ENCODE measurements at places on chromosomes 2 and 18.

- DNase-seq: no peak
These were observed 25.6 kb downstream of the TACR1 start for GRCh38 chr2:75173740-75174139.

DNA sequence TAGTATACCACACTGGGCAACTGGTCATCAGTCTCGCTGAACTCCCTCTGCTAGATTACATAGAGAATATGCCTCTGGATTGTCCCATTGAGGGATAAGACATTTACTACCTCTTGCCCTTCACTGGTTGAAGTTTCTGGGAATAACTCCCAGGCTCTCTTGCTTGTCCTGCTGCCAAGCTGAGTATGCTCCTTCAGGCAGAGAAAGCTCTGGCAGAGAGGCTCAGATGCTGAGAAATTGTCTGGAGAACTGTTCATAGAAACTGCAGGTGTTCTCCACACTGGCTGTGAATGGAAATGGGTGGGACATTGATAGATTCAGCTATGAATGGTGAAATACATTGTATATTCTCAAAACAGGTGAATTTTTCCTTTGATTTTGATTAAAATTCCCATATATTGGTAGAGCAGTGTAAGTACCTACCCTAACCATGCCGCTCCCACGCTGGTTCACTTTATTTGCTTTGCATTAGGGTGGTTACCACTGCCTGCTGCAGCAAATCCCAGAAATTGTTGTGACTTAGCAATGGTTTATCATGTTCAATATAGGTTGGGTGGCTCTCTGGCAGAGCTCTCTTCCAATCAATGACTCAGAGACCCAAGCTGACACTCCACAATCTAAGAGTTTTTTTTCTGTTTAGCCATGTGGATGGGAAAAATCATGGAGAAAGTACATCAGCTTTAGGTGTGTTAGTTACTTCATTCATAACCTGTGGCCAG is 36.7 kb downstream of the FAM117B start:
- no peak for DNase-seq

- DNase-seq: no peak
These were observed 19.2 kb upstream of the AP1S3 start for GRCh38 chr2:223856584-223856983.

DNA sequence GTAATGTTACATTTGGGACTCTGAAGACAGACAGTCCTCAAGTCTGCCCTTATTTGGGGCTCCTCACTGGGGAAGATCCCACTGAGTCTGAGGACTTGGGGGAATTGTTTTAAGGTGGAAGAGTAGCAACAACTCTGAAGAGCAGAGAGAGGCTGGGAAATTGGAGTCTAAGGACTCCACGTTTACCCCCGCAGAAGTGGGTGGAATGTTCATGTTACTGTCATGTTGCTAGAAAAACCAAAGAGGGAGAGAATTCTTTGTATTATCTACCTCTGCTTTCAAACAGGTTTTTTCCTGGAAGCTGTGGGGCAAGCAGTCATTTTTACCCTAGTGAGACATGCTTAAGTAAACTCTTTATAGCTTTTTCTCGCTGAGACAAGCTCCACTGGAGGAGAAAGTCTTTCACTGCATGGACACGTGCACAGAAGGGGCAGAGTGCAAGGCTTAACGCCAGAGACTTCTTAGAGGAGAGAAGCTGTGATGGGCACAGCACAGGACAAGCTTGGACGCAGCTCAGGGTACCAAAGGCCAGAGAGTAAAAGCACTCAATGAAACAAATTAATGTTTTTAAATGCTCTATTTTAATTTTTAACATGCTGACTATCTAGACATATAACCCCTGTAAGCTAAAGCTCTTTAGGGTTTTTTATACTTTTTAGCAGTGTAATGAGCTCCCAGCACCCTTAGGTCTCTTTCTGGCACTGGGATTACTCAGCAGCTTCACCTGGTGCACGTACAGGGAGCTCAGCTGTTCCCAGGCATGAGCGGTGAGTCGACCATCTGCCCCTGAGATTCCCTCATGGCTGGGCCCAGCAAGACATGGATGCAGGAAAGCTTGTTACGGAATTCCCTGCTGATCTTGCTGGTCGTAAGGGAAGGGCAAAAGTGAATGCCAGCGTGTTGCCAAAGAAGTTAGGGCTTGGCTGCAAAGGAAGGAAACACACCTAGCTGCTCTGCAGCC is 54.5 kb upstream of the BIN1 start:
- DNase-seq: no peak

DNA sequence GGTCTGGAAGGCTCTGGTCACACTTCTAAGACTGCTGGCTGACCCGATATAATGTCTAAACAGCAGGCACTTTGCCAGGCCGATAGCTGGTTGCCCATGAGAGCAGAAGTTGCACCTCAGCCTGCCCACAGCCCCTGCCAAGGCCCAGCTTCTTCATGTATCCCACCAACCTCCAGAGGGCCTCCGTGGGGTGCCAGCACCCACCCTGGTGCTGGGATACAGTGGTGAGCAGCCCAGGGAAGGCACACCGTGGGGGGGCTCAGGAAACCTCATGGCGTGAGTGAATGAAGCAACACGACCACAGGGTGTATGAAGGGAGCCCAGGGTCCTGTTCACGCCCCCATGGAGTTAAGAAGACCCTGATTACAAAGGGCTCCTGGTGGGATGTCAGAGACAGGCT is 16.2 kb upstream of the GLI2 start:
- DNase-seq: no peak

DNA sequence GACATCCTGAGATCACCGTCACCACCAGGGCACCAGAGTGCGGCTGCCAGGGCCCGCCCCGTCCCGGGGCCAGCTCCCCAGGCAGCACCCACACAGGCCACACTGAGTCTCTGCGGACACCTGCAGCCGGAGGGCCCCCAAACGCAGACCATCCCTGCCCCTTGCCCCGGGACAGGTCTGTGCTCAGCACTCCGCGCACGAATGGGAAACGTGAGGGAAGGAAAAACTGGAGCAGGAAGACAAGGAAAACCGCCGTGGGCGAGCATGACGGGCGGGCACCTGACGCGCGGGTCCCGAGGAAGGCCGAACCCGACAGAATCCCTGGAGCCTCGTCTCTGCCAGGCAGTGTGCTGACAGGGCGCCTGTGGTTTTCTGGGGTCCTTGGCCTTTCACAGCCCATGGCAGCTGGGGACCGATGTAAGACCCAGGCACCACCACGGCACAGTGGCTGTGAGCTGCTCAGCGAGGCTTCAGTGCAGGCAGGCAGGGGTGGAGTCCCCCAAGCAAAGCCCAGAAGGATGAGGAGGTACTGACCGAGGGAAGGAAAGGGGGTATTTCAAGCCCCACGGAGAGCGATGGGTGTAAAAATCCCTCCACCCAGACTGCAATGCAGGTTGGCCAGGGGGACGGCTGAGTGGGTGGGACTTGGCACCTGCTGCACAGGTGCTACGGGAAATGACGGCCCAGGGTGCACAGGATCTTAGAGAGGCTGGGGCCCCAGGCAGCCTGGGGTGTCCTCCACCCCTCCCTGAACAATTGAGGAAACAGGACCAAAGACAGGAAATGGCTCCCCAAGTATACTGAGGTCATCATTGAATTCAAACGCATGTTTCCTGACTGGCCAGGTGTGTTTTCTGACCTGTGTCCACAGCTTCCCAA is 59.0 kb downstream of the PXDN start:
- DNase-seq: no peak

- no peak for DNase-seq
These were observed 72.0 kb downstream of the SPRED2 start for GRCh38 chr2:65360441-65360840.

GRCh38 chr2:18976168-18976961 is 382.1 kb downstream of the OSR1 start:
- peak; percentile 95 for DNase-seq

DNA sequence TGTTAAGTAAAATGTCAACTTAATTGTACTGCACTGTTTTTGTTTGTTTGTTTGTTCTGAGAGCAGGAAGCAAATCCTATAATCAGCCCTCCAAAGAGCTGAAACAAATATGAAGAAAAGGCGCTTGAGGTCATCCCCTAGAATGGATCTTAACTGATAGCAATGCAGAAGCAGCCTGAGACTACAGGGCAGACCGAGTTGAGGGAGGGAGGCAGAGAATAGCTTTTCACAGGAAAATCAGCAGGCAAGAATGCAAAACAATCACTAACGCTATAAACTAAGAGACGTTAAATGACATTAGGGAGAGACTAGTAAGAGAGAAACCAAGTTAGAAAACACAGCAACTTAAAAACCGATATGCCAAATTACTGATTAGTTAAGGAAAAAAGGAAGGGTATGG is 37.2 kb downstream of the GALNT1 start:
- no peak for DNase-seq

DNA sequence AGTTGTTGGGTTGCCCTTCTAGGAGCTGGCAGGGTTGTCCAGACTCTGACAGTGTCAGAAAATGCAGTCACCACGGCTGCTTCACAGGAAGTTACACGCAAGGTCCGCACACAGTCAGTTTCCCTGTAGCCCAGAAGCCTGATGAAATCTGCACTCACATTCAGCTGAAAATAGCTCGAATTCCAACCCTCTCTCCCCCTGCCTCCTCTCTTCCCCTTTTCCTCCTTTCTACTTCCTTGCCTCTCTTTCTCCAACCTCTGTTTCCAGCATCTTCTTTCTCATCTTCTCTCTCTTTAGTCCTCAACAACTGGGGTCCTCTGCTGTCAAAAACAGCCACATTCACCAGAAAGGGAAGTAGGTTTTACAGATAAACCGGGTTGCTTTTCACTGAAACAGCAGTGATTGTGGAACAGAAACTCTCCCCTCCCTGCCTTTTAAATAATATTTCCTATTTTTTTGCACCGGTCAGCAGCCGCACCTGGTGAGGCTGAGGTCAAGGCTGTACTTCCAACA is 69.3 kb downstream of the BCL11A start:
- DNase-seq: no peak

GRCh38 chr2:19198381-19198780 is 160.0 kb downstream of the OSR1 start:
- peak; percentile 49 for DNase-seq

- no peak for DNase-seq
These were observed 99.6 kb upstream of the MAP2 start for GRCh38 chr2:209324281-209324680.

DNA sequence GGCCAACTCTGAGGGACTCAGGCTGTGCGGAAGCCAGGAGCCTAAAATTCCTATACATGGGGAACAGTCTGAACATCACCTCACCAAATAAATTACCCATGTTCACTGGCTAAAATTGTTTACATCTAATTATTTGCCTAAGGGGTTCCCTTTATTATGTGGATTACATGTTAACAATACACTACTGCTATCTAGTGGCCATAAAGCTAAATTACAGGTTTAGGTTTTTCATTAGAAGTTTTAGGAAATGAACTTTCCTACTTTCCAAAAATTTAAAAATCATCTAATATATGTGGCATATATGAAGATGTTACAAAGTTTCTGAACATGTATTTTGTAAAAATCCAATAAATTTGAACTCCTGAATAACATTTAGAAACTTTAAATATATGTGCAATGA is 40.3 kb downstream of the PLA2R1 start:
- no peak for DNase-seq

DNA sequence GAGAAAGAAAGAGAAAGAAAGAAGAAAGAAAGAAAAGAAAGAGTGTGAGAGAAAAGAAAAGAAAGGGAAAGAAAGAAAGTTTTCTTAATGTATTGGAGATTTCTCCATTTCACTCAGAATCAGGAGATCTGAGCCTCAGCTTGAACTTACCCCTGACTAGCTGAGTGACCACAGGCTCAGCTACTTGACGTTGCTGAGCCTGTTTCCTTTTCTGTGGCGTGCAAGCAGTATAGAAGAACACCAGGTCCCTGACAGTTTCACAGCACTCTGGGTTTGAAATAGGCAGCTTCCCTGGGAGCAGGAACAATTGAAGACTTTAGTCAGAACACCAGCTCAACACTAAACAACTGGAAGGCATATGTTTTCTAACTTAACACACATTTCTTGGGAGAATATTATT is 44.7 kb downstream of the MARCO start:
- no peak for DNase-seq

DNA sequence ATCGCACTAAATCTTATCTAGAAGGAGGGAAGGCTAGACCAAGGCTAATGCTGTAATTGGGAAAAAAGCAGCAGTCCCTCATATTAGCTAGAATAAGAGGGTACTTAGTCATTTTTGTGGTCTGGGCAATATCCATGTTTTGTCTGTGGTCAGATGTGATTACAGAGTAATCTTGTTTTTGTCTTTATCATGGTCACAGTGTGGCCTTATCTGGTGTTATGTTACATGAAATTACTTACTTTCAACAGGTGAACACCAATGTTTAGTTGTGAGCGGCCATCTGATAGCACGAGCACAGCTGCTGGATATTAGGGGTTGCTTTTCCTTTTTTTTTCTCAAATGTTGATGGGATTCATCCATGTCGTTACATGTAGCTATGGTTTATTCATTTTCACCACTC is 23.7 kb upstream of the PLEKHM3 start:
- DNase-seq: no peak

DNA sequence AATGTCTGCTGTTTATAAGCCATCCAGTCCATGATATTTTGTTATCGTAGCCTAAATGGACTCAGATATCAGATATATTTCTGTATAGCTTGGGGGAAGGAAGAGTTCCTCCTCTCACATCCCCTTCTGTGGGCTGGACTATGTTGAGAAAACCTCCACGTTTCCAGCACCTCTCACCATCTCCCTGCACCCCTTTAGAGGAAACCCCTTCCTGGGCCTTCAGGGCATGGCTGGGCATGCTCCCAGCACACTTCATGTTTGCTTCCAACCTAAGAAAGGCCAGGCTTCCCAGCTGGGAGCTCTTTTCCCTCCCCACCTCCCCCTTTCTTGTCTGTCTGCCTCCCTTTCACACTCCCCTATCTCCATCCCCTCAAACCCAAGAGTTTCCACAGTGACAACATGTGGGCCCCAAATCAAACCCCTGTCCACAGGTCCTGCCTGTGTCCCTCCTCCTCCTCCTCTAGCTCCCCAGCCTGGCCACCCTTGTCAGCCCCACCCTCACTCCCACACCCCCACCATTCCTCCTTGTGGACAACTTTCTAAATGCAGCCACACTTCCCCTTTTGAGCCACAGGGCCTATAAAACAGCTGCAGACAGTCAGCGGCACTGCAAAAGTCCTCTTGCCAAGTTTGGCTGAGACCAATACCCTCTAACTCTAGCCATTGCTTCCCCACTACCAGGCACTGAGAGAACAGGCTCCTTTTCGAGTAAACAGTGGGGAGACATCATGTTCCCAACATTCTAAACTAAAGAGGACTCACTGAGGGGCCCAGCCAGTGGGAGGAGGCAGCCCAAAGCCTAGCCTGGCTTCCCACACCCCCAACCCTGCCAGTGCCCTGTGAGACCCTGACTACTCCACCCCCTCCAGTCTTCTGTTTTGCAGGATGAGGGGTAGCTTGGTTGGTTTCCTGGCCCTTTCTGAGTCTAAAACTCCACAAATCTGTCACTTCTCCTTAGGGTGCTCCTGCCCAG is 120.5 kb downstream of the ZFP36L2 start:
- peak; percentile 74 for DNase-seq

- DNase-seq: peak; percentile 92
These were observed 146.5 kb downstream of the CABLES1 start for GRCh38 chr18:23281626-23282436.

- DNase-seq: no peak
These were observed 32.7 kb downstream of the ALMS1 start for GRCh38 chr2:73418343-73418742.

GRCh38 chr2:27494284-27494943 is 586 bp downstream of the FNDC4 start:
- DNase-seq: peak; percentile 16
